AG09309 (cell line): ENCODE measurements at places on chromosomes 4 and X.

GRCh38 chrX:123971982-123972381 is 10.5 kb downstream of the STAG2 start:
- no peak for DNase-seq

GRCh38 chrX:123449335-123449734 is 265.3 kb downstream of the GRIA3 start:
- no peak for DNase-seq

- DNase-seq = no peak
Observed at GRCh38 chrX:87517571-87518141, at the start of gene KLHL4. KLHL4 (plus strand) TSS chrX:87517802; CDS start chrX:87517894, 92 bp downstream.

- DNase-seq = no peak
Observed at GRCh38 chrX:850471-850916, 219.9 kb downstream of the SHOX start.

GRCh38 chr4:176320340-176320975 is 692 bp downstream of the SPCS3 start:
- peak; percentile 43 for DNase-seq

DNA sequence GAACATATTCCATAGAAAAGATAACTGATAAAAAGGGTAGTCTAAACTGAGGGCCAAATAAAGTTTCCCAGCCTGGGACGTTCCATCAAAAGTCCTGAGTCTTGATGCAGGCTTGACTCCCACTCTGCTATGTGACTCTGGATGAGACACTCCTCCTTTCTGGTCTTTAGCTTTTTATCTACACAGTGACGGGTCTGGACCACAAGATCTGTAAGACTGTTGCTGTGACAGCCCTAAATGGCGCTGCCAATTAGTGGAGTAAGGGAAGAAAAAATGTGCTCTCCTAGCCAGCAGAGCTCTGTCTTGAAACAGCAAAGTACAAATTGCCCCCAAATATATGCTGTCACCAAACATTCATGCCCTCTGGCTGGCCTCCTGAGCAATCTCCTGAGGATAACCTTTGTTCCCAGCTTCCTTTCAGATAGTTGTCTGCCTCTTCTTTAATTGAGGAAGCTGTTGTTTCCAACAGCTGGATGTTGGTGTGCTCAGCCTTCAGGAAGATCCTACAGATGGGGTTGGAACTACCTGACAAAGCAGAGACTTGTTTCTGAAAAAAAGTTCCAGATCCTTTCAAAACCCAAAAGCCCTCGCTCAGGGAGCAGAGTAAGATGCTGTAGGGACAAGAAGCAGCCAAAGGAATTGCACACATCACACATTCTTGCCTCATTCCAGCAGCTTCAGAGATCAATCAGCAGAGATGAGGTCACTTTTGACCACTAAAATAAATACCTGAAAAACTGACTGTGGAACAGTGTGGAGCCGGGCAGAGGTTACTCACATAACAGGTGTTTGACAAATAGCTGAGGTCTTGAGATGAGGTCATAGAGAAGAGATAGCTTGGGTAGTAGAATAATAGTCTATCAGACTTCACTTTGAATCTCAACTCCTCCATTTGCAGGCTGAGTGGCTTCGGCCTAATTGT is 383.4 kb upstream of the FGF13 start:
- no peak for DNase-seq

DNA sequence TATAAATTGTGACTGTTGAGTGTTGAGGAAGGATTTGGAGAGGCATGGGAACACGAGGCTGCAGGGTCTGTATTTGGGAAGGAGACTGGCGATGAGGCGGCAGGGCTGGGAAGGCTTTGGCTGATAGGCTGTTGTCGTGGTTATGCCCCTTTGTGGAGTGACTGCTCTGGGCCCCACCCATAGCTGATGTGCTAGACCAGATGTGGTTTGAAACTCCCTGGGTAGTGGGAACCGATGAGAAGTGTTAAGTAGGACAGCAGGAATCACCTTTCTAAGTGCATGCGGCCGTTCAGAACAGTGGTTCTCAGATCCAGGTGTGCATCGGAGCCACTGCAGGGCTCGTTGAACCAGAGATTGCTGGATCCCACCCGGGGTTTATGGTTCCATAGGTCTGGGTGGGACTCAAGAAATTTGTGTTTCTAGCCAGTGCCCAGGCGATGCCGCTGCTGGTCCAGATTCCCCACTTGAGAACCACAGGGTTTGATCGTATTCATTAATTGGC is 42.3 kb downstream of the TBC1D14 start:
- no peak for DNase-seq

- DNase-seq = no peak
Observed at GRCh38 chr4:16607241-16608066, 291.0 kb downstream of the LDB2 start.

DNA sequence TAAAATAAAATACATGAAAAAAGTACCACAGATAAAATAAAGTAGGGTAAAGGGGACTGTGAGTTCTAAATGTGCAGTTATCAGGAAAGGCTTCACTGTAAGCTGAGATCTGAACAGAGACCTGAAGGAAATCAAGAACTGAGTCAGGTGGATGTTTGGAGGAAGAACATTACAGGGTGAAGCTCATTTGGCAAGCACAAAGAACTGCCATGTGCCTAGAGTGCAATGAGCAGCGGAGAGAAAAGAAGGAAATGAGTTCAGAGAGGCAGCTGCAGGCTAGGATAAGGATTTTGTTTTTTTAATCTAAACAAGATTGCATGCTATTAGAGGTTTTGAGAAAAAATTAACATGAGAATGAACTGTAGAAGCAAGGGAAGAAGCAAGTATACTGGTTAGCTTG is 373.1 kb downstream of the STPG2 start:
- DNase-seq = no peak

DNA sequence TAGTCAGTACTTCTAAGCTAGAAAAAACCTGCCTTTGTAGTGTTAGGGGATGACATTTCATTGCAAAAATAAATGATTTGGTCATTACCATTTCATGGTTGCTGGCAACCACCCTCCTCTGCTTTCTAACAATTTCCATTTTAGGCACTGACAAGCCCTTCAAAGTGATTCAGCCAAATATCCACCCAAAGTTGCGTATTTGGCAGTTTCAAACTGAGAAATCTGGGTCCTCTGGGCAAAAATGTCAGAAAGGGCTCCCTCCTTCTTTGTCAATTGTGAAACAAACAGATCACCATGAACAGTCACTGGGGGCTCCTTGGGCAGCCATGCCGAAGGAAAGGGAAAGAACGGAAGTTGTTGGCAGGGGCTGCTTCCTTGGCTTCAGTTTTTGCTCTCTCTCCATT is 33.0 kb downstream of the PLAC1 start:
- no peak for DNase-seq

DNA sequence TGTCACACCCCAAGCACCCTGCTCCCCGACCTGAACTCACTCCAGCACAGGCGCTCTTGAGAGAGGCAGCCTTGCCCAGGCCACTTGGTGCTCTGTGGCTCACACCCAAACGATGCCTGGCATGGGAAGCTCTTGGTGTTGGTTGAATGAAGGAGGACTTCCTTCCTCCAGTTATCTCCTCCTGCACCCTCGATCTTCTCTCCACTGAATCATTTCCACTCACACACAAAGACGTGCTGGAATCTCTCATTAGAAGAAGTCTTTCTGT is 90.5 kb upstream of the TRIM2 start:
- no peak for DNase-seq

DNA sequence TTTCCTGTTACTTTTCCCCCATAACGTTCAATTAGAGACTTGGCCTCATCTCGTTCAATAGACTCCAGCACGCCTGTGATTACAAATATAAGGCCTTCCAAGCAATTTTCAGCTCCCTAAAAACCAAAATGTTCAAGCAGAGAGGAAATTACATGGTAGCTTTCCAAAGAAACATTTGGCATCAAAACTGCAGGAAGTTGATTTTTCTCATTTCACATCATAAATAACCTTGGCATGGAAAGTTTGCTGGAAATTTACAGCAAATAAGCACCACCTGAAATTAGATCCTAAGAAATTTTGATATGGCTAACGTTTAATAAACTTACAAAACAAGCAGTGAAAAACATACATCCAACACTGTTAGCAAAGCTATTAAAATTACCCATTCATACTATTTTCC is 53.3 kb downstream of the RFC1 start:
- DNase-seq = no peak

DNA sequence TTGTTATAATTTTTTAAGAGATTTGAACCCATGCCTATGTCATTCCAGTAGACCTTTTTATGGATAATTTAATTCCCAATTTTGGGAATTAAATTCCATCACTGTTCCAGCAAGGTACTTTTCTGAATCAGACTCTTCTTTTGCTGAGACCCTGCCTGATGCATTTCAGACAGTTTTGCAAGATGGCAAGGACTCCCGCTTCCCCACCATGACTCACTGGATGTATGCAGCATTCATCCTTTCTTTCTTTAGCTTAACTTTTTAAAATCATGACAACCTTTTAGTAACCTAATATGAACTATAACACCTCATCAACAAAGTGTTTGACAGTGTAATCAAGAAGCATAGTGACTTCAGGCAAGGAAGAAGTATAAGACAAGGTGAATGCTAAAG is 178.1 kb upstream of the LEF1 start:
- no peak for DNase-seq

DNA sequence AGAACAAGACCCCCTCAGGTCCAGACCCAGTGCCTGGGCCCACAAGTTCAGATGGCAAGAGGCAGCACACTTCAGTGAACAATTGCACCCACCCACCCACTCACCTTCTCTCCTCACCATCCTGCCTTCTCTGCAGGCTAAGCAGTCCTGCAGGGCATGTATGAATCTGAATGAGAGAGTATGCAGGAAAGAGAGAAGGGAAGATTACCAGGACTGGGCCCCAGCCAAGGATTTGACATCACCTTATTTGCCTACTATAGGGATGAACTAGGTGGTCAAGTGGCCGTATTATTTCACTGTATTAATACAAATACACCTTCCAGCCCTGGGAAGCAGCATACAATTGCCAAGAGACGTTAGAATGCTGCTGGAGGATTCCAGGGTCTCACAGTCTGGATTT is 2.1 kb upstream of the ZNF141 start:
- DNase-seq = no peak

- no peak for DNase-seq
Observed at GRCh38 chr4:1080432-1080831, 32.9 kb downstream of the RNF212 start.
